Breast epithelium (tissue), 4 donors: ENCODE measurements at places on chromosomes 6 and 20. TPM values are rescaled to one million over a fixed set of nuclear protein-coding genes. Genes with fewer than 3 reads are reported as not detected.

- no peaks in the 10 kb centered on the region for H3K36me3 ChIP-seq
- no peaks in the 10 kb centered on the region for H3K4me1 ChIP-seq
- H3K27ac ChIP-seq: no peak overlapping the region
- no peaks in the 10 kb centered on the region for H3K27me3 ChIP-seq
- H3K4me3 ChIP-seq: no peak overlapping the region
Measured at GRCh38 chr6:140441256-140441655, 1066.8 kb upstream of the CITED2 start.

- DNase-seq: no peak
- no peaks in the 10 kb centered on the region for H3K4me1 ChIP-seq
- no peaks in the 10 kb centered on the region for H3K27me3 ChIP-seq
- H3K36me3 ChIP-seq: no peaks in the 10 kb centered on the region
Measured at GRCh38 chr6:169139179-169139971, 114.3 kb downstream of the THBS2 start.

DNA sequence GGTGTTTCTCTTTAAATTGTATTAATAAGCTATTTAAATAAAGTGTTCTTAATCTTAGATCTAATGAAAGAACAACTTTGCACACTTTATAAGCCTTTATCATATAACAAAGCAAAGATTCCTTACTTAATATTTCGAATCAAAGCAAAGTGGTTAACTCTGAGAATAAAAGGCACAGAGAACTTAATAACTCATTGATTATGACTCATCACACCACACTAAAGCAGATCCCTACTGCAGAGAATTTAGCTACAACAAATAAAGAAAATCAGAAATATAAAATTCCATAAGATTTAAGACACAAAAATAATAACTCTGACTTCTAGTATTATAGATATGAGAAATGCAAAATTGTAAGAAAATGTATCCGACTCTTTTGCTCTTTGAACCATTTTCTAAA lies 135.6 kb upstream of the RUNX2 start:
- H3K27me3 ChIP-seq: no peaks in the 10 kb centered on the region
- H3K36me3 ChIP-seq: no peaks in the 10 kb centered on the region
- no peak overlapping the region for H3K4me3 ChIP-seq
- no peak overlapping the region for H3K27ac ChIP-seq
- DNase-seq: no peak

DNA sequence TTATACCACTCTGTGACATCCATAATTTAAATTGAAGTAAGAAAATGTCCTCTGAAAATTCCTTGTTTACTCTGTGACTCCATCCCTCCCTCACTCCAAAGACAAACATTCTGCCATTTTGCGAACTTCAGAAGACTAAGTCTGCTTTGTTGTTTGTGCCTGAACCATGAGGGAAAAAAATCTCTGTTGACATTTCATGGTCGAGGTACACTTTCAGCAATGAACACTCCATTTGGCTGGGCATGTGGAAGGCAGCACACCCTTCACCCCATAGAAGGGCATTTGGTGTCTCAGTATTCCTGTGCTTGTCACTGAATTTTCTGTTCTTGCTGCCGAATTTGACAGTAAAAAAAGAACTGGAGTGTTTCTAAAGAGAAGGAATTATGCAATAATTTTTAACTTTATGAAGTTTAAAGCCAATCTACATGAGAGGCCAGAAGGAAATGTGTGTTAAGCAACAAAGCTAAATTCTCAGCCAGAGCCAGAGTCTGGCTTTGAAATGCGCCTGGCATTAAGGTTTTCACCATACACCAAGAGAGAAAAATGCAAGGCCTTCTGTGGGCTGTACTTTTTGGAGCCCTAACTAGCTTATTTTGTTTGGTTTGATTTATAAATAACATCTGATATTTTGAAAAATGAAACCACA lies 4.7 kb upstream of the PBOV1 start:
- DNase-seq: no peak
- H3K27ac ChIP-seq: no peak overlapping the region
- no peaks in the 10 kb centered on the region for H3K27me3 ChIP-seq
- no peaks in the 10 kb centered on the region for H3K36me3 ChIP-seq
- no peak overlapping the region for H3K4me3 ChIP-seq
- H3K4me1 ChIP-seq: no peaks in the 10 kb centered on the region

GRCh38 chr20:7505152-7505834 lies 435.0 kb downstream of the HAO1 start:
- no peaks in the 10 kb centered on the region for H3K36me3 ChIP-seq
- H3K27me3 ChIP-seq: no peaks in the 10 kb centered on the region
- no peak for DNase-seq

- peaks cover 6% of the 10 kb centered on the region for H3K4me1 ChIP-seq
- DNase-seq: no peak
- H3K27me3 ChIP-seq: no peaks in the 10 kb centered on the region
- peak overlapping the region; percentile 97 for H3K27ac ChIP-seq
Measured at GRCh38 chr6:32189069-32189741, 797 bp downstream of the PBX2 start.

DNA sequence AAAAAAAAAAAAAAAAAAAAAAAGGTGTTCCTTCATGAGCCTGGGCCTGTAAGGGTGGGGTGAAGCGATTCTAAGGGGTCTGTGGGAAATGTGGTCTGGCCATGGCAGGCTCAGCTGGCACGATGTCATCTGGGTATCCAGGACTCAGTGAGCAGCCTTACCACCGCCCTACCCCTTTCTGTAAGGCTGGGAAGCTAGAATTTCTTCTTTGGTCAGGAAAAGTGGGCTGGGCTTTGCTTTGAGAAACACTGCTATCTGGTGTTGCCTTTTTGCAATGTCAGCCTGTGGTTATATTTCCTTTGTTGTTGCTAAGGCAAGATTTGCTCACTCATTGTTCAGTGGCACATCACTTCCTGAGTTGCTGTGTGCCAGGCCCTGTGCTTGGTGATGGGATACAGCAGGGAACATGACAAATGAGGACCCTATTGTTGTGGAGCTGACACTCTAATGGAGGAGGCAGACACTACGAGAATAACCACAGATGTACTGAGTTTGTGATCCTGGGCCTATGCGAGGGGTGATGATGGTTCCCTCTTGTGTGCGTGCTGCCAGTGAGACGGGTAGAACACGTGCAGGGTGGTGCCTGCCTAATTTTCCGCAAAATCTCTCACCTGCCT lies 45.9 kb upstream of the ZNFX1 start:
- peaks cover 3% of the 10 kb centered on the region for H3K4me1 ChIP-seq
- peaks cover 2% of the 10 kb centered on the region for H3K27me3 ChIP-seq
- no peak overlapping the region for H3K4me3 ChIP-seq
- no peak overlapping the region for H3K27ac ChIP-seq

- H3K27ac ChIP-seq: no peak overlapping the region
- H3K27me3 ChIP-seq: no peaks in the 10 kb centered on the region
- H3K4me3 ChIP-seq: no peak overlapping the region
- DNase-seq: no peak
Measured at GRCh38 chr6:134373993-134374392, 56.1 kb upstream of the SGK1 start.

DNA sequence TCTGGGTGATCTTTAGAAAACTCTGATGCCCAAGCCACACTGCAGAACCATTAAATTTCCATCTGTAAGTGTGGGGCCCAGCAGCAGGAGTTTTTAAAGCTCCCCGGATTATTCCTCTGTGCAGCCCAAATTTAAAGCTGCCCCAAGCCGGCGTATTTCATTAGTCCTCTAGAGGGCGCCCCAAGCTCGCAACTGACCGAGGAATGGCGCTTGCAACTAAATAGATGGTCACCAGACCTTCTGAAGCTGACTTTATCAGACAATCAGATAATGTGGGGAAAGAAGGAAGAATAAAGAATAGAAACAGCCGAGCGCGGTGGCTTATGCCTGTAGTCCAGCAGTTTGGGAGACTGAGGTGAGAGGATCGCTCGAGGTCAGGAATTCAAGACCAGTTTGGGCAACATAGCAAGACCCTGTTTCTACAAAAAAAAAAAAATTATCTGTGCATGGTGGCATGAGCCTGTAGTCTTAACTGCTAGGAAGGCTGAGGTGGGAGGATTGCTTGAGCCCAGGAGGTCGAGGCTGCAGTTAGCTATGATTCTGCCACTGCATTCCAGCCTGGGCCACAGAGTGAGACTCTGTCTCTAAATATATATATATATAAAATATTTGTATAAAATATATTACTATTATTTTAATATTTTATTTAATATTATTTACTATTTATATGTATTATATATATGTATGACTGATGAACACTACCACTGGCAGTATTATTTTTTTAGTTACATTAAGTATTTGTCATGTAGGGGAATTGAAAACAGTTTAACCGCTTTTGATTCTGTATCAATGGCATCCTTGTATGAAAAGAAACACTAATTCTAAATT lies 56.0 kb downstream of the OTOR start:
- H3K27ac ChIP-seq: no peak overlapping the region
- no peaks in the 10 kb centered on the region for H3K4me1 ChIP-seq
- no peaks in the 10 kb centered on the region for H3K27me3 ChIP-seq
- H3K4me3 ChIP-seq: no peak overlapping the region
- DNase-seq: no peak
- H3K36me3 ChIP-seq: no peaks in the 10 kb centered on the region

- H3K27ac ChIP-seq: no peak overlapping the region
- peaks cover 8% of the 10 kb centered on the region for H3K4me1 ChIP-seq
- H3K27me3 ChIP-seq: no peaks in the 10 kb centered on the region
- no peak for DNase-seq
Measured at GRCh38 chr6:21873562-21873961, 280.0 kb downstream of the SOX4 start.

GRCh38 chr20:24813080-24813479 lies 136.0 kb upstream of the CST7 start:
- no peak for DNase-seq
- H3K27me3 ChIP-seq: no peaks in the 10 kb centered on the region
- no peaks in the 10 kb centered on the region for H3K36me3 ChIP-seq
- no peak overlapping the region for H3K4me3 ChIP-seq
- H3K4me1 ChIP-seq: no peaks in the 10 kb centered on the region
- H3K27ac ChIP-seq: no peak overlapping the region

DNA sequence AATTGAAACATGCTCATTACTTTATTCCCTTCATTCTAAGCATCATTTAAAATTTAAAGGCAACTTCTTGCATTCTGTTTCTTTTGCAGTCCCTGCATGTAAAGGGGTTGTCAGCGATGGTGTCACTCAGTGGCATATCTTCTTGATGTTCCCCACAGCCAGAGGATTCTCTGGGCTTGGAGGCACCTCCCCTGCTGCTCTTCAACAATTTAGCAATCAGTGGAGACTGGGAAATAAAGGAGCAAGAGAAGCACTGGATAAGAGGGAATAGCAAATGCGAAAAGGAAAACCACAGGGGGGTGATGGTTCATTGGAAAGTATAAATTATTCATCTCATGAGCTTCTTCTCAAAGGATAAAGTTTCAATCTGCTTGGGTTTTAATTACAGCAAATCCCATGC lies 30.7 kb upstream of the MC3R start:
- no peak for DNase-seq
- no peaks in the 10 kb centered on the region for H3K27me3 ChIP-seq
- H3K27ac ChIP-seq: no peak overlapping the region
- peaks cover 4% of the 10 kb centered on the region for H3K4me1 ChIP-seq

GRCh38 chr6:152110886-152111820 lies 303.7 kb downstream of the ESR1 start:
- no peaks in the 10 kb centered on the region for H3K27me3 ChIP-seq
- H3K4me3 ChIP-seq: peak overlapping the region; percentile 30
- H3K4me1 ChIP-seq: no peaks in the 10 kb centered on the region
- H3K36me3 ChIP-seq: no peaks in the 10 kb centered on the region

DNA sequence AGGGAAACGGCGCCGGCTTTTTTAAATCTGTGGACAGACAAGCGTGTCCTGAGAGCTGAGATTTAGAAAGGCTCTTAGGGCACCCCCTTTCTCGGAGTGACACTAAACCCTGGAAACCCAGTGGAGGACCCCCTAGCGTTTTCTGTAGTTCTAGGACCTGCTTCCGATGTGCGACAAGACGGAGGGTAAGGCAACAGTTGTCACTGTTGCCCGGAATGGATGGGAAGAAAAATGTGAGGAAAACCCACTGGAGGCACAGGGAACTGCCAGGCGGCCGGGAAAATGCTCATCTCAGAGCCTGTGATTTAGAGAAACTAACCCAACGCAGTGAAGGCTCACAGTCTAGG lies 551 bp upstream of the ATP5F1E start:
- no peaks in the 10 kb centered on the region for H3K27me3 ChIP-seq
- no peaks in the 10 kb centered on the region for H3K36me3 ChIP-seq
- peaks cover 5% of the 10 kb centered on the region for H3K4me1 ChIP-seq
- H3K4me3 ChIP-seq: peak overlapping the region; percentile 82
- DNase-seq: no peak

DNA sequence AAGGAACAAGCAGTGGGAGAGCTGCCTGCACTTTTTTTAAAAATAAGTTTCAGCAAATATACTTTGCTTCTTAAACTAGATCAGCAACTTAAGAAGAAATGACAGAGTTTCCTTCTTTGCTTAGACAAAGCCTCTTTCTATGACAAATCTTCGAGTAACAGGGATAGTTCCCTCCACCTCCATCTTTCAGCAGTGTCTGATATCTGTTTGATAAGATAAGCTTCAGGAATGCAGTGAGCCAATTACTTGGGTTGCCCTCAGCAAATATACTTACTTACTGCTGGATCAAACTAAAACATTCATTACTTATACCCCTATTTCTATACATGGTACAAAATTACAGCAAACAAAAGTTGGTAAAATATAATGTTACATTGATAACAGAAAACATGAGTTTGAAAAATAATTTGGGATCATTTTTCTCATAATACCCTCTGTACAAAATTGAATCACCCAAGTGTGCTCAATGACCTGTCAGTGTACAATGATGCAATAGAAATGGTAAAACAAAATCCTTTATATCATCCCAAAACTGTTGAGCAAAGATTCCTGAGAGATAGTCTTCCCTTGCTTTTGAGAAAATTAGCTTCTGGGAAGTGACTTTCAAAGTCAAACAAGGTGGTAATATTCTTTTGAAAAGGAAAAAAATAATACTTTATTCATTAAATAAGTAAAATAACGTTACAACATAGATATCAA lies 24.5 kb downstream of the FRK start:
- no peak overlapping the region for H3K4me3 ChIP-seq
- H3K27ac ChIP-seq: no peak overlapping the region
- H3K27me3 ChIP-seq: no peaks in the 10 kb centered on the region
- no peaks in the 10 kb centered on the region for H3K4me1 ChIP-seq
- DNase-seq: no peak

- no peak overlapping the region for H3K27ac ChIP-seq
- H3K27me3 ChIP-seq: no peaks in the 10 kb centered on the region
- H3K4me3 ChIP-seq: no peak overlapping the region
- H3K36me3 ChIP-seq: no peaks in the 10 kb centered on the region
- H3K4me1 ChIP-seq: no peaks in the 10 kb centered on the region
Measured at GRCh38 chr20:55103188-55103587, 627.8 kb downstream of the DOK5 start.

- H3K27ac ChIP-seq: no peak overlapping the region
- H3K4me1 ChIP-seq: no peaks in the 10 kb centered on the region
- no peaks in the 10 kb centered on the region for H3K27me3 ChIP-seq
- DNase-seq: no peak
- no peak overlapping the region for H3K4me3 ChIP-seq
Measured at GRCh38 chr6:16028966-16029365, 99.9 kb upstream of the MYLIP start.

- DNase-seq: no peak
- no peaks in the 10 kb centered on the region for H3K27me3 ChIP-seq
- peaks cover 4% of the 10 kb centered on the region for H3K36me3 ChIP-seq
- H3K27ac ChIP-seq: no peak overlapping the region
- H3K4me3 ChIP-seq: no peak overlapping the region
- H3K4me1 ChIP-seq: no peaks in the 10 kb centered on the region
Measured at GRCh38 chr6:43506171-43506570, 4.0 kb downstream of the LRRC73 start.

The CEP43 gene
- total RNA-seq: 11.2 TPM

The TGM3 gene
- not detected for total RNA-seq

The RTN4IP1 gene
- 7.6 TPM for total RNA-seq

The RAMACL gene
- 2.6 TPM for total RNA-seq

The CCM2L gene
- 4.6 TPM for total RNA-seq

The POLR1H gene
- total RNA-seq: 14.2 TPM

The SLC35F1 gene
- total RNA-seq: 2.5 TPM

The NUS1 gene
- 22.9 TPM for total RNA-seq

The WFDC12 gene
- not detected for total RNA-seq

The SRMS gene
- not detected for total RNA-seq
